NCI-H1048 (cell line): ENCODE measurements at places on chromosomes 13 and 19.

- no peak for DNase-seq
These were observed 11.1 kb downstream of the PPP5C start for GRCh38 chr19:46357846-46358583.

DNA sequence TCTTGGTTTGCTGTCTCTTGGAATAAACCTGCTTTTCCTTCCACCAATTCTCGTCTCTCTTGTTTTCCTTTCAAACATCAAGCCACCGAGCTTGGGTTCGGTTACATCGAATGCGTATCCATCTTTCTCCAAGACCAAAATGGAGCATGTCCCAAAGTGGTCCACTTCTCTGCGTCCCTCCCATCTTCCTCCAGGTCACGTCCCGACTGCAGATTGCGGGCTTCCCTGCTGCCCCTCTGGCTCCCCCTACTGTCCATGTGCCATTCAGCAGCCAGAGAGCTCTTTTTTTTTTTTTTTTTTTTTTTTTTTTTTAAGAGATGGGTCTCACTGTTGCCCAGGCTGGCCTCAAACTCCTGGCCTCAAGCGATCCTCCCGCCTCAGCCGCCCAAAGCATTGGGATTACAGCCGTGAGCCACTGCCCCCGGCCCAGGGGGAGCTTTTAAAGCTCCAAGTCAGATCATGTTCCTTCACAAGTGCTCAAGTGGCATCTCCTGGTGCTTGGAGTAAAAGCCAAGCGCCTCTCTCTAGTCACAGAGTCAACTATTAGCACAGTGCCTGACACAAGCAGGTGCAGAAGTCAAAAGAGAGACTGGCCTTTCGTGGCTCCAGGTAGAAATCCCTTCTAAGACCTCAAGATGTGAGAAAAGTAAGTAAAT, 10.0 kb downstream of the COL5A3 start:
- no peak for DNase-seq

DNA sequence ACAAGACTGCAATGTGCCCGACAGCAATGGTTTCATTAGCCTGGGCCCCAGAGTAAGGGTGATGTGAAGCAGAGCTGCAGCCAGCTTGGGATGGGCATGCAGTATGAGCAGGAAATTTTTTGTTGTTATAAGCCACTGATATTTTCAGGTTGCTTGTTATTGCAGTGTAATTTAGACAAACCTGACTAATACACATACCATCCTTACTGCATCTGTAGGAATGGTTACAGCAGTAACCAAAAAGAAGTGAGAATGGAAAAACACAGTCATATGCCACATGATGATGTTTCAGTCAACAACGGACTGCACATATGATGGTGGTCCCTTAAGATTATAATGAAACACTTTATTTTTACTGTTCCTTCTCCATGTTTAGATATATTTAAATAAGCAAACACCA, 8.6 kb upstream of the POMP start:
- DNase-seq = no peak

- DNase-seq = no peak
These were observed 483.2 kb downstream of the DIAPH3 start for GRCh38 chr13:59680429-59681024.

DNA sequence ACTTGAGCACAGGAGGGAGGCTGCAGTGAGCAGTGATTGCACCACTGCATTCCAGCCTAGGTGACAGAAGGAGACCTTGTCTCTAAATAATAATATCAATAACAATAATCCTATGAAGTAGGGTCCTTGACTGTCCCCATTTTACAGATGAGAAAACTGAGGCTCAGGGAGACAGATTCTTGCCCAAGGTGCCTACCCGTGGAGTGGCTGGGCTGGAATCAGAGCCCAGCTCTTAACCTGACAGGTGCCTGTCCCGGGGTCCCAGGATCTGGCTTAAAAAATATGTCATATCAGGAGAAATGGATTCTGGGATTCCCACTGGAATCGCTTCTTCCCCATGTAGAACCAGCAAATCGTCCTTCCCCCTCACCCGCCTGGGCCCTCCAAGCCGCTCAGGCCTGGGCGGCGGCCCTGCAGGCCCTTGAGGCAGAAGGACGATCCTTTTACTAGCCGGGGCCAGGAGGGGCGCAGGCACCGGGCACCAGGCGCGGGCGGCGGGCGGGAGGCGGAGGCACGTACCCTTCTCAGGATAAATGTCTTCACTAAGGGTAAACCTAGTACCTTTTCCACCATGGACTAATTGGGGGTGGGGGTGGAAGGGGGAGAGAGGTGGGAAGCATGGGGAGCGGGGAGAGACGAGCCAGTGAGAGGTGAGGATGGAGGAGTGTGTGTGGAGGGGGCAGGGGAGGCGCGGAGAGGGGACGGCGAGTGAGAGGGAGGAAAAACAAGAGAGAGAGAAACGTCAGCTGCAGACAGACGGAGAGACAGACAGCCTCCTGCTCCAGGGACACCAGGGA, 60.6 kb downstream of the COLGALT1 start:
- DNase-seq = no peak

DNA sequence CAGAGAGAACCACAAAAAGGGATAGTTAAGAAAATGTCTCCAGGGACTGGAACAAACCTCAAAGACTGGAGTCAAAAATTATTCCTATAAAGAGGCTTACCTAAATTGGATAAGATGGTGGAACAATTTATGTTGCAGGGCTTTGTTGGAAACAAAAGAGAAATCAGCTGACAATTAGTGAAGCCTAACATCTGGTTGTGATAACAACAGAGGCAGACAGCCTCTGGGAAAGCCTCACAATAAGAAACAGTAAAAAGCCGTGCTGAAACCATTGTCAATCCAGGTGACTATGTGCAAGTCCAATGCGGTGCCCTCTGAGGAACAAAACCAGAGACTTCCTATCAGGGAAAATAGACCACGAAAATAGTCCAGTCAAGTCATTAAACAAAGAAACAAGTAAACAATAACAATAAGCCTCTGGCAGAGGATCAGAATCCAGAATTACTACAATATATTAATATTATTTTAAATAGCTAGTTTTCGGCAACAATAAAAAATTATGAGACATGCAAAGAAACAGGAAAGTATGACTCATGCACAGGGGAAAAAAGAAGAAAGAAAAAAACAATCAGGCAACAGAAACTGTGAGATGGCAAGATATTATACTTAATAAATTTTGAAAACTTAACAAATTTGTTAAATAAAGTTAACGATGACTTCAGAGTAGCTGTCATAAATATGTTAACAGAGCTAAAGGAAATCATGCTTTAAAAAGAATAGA, 99.7 kb upstream of the RXFP2 start:
- no peak for DNase-seq

GRCh38 chr19:49073514-49074378, 1.2 kb upstream of the KCNA7 start:
- no peak for DNase-seq

GRCh38 chr13:42328672-42329071, 56.7 kb downstream of the AKAP11 start:
- DNase-seq = no peak

- no peak for DNase-seq
These were observed 4.1 kb upstream of the ZNF229 start for GRCh38 chr19:44452367-44452766.

DNA sequence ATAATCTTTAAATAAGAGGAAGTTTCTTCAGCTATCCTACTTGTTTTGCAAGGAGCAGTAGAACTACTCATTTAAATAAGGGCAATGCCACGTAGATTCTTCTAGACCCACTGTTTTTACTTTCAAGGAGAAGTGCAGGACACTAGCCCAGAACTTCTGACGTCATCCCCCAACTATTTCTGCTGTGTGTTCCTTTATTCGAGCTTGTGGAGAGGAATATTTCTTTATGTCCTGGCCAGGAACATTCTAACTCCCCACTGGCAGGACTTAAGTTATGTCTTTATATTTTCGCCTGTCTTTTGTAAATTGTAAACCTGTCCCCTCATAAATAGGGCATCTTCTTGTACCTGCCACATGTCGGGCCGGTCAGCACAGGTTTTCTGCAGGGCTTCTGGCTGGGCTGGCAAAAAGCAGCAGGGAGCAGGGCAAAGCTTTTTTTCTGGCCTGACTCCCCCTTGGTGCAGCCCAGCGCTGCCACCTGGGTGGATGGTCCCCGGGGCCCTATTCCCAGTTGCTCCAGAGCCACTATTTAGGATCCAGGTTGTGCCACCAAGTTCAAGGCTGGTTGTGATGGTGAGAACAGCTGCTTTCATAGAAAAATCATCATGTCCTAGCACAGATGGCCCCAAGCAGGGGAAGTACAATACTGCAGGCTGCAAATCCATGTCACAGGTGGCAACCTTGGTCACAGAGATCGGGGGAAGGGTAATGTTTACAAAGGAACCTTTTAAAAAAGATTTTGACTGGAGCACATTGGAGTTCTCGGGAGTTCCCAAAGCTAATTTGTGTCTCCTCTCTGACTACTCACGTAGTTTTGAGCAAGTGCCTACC, 1.8 kb downstream of the MBNL2 start:
- DNase-seq = no peak

DNA sequence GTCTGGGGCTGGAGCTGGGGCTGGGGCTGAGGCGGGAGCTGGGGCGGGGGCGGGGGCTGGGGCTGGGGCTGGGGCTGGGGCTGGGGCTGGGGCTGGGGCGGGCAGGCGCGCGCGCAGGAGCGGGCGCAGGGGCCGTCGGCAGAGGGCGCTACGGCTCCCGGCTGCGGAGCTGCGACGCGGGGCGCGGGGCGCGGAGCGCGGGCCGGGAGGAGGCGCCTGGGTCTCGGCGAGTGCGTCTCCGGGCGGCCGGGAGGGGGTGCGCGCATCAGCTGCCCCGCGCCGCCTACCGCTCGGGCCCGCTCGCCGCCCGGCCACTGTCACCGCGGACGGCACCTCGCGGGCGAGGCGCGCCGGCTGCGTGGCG, 422 bp upstream of the MTUS2 start:
- peak; percentile 5 for DNase-seq

DNA sequence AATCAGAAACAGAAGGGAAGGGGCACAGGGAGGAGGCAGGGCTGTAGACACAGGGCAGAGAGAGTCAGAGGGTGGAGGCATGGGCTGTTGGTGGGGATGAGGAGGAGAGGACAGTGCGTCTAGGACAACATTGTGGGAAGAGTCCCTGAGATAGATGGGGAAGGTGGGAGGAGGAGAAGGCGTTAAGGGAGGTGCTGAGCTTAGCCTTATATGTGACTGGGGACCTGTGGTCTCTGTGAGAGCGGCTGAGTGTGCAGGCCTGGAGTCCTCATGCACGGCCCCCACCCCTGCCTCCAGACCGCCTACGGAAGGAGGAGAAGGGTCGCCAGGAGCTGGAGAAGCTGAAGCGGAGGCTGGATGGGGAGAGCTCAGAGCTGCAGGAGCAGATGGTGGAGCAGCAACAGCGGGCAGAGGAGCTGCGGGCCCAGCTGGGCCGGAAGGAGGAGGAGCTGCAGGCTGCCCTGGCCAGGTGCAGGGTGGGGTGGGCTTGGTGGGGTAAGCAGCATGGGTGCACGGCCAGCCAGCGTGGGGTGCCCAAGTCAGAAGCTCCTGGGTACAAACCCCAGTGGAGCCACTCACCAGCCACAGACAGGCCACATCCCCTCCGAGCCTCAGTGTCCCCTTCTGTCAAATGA, 56.8 kb downstream of the KCNC3 start:
- no peak for DNase-seq

- no peak for DNase-seq
These were observed 18.2 kb upstream of the ZNF14 start for GRCh38 chr19:19750842-19751790.

- no peak for DNase-seq
These were observed 59.4 kb upstream of the TSHZ3 start for GRCh38 chr19:31408460-31409124.

DNA sequence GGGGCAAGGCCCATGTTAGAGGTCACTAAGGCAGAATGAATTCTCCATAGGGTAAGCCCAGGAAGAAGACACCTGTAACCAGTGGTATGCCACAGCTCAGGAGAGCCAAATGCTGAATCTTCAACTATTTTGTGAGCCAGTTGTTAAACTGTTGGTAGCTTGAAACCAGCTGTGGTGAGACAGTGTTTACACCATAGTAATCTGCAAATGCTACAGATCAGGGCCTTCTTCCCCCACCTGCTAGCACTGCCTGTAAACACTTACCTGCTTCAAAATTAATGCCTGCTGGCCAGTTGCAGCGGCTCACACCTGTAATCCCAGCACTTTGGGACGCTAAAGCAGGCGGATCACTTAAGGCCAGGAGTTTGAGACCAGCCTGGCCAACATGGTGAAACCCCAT, 12.1 kb downstream of the FBXL12 start:
- DNase-seq = no peak

- peak; percentile 72 for DNase-seq
These were observed 21.1 kb downstream of the PRR36 start for GRCh38 chr19:7852851-7853769.

GRCh38 chr13:80058626-80059025, 282.3 kb downstream of the SPRY2 start:
- DNase-seq = no peak

DNA sequence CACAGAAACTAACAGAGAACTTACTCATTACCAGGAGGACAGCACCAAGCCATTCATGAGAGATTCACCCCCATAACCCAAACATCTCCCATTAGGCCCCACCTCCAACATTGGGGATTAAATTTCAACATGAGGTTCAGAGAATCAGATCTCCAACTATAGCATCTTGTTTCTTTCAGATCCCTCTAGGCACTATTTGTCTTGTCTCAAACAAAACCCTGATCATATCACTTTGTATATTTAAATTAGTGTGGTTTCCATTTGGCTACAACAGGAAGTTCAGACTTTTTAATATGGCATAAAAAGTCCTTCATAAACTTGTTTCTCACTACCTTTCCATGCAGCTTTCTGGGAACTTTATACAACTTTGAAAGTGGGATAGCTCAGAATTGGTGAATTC, 699.0 kb upstream of the MIR17HG start:
- DNase-seq = no peak

- DNase-seq = no peak
These were observed 41.4 kb downstream of the SLC7A9 start for GRCh38 chr19:32828139-32828538.

DNA sequence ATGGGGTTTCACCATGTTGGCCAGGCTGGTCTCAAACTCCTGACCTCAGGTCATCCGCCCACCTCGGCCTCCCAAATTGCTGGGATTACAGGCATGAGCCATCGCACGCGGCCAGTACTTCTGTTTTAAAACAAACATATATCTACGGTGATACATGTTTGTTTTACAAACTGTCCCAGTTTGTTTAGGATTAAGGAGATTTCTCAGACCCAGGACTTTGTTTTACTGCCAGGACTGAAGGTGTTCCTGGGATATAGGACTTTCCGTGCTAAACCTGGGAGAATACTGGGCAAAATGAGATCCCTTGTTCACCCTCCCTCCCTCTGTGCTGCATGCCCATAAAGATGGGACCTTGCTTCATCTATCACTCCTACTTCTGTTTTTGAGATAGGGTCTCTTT, 8.8 kb downstream of the NLRP8 start:
- no peak for DNase-seq
